ENCODE measurements at places on chromosomes 11 and 22.

GRCh38 chr22:20554824-20555223 is 47.4 kb downstream of the MED15 start:
- DNase-seq: no peak

GRCh38 chr11:129416080-129416820 is 40.6 kb downstream of the BARX2 start:
- DNase-seq: no peak

- DNase-seq: no peak
Observed at GRCh38 chr11:36750349-36750748, 152.3 kb upstream of the RAG2 start.

DNA sequence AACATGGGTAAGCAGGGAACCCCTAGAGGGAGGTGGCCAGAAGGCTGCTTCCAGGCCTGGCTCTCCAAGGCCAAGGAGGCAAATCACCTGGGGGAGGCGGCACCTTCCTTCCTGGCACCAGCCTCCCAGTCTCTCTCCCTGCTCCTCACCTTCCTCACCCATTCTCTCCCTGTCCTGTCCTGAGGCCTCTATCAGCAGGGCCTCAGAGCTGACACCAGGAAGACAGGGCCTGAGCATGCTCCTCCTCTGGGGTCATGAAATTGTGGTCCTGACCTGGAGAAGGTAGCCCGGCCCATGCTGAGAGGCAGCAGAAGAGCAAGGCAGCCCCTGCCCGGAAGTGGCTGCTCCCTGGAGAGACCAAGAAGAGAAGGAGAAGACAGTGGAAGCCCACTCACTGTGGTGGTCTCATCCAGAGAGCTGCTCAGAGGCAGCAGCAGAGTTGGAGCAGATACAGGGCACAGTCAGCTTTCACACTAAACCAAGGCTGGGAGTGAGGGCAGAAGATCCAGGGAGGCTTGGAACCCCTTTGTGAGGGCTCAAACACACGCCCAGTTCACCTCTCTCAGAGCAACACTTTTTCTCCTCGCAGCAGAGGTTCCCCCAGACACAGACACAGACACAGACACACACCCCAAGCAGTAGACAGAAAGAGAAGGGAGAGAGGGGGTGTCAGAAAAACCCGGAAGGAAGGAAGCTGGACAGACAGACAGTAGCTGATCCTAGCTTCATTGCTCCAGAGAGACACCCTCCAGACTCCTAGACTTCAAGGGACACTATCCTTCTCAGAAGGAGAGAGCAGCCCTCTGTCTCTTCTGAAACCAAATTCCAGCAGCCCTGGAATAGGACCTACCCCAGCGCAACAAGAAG is 1.8 kb downstream of the BCL9L start:
- DNase-seq: no peak

GRCh38 chr22:43257549-43257948 is 70.6 kb upstream of the TTLL12 start:
- DNase-seq: no peak

DNA sequence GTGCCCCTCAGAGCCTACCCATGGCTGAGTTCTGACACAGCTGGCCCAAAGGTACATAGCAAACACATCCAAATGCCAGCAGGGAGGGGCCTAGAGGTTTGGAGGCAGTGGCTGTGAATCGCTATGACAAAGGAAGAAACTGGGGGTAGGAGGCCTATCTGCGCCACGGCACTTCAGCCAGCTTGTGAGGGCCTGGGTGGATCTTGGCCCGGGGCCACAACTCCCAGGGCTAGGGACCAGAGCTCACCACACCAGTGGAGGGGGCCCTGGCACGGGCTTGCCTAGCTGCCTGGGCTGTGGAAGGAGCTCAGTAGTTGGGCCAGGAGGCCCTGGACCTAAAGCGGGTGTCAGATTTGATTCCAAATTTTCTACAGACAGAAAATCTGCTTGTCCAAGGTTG is 9.4 kb upstream of the NAP1L4 start:
- peak; percentile 8 for DNase-seq

DNA sequence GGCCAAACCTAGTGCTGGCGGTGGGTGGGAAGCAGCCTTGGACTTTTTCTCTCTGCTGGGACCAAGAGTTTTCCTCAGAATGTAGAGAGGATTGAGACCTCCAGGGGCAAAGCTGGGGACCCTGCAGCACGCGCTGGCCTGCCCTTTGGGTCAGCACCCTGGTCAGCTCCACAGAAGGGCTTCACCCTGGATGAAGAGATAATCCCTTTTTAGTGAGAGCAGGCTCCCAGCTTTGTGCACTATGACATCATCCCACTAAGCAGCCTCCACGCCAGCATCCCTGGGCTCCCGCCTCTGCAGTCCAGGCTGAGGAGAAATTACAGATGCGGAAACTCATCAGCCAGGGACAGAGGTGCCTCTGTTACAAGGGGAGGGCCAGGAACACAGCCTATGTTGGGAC is 23.5 kb downstream of the DRICH1 start:
- no peak for DNase-seq

DNA sequence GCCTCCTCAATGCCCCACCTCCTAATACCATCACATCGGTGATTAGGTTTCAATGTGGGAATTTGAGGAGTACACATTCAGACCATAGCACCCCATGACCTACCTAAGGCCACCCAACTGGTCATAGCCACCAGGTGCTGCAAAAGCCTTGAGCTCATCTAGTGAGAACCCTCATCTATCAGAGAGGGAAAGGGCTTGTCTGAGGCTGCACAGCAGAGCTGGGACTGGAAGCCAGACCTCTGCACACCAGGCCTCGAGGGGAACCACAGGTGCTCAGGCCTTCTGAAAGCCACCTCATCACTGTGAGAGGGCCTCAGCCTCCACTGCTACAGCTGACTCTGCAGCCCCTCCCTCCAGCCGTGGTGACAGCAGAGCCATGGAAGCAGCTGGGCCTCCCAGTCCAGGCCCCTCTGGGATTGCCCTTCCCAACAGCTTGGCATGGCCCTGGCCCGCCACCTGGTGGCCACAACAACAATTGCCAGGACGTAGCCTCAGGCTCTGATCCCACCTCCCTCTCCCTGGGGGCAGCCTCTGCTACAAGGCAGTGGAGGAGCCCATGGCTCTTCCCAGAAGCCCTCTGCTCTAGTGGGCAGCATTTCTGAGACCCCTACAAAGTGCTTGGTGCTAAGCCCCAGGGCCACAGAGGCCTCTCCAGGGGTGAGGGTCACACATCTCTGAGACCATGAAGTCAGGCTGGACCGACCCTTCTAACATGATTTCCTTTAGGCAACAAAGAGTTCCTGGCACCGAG is 41.0 kb upstream of the PRDM11 start:
- peak; percentile 86 for DNase-seq
